ENCODE measurements at places on chromosomes 7 and 10.

DNA sequence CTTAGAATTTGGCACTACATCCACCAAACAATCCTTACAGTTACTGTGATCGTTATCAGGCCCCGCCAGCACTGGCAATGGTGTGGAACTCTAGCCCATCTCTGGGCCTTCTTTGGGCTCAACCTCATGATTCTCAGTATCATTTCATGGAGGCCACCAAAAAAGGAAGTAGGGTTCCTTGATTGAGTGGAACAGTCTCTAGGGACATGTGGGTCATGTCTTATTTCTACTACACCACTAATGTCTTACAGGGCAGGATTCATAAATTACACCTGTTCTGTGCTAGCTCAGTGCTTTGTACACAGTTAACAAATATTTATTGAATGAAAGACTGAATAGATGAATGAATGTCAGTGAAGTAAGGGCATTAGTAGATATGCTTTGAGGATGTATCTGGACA is 53.9 kb downstream of the AP3M1 start:
- no peak for DNase-seq

GRCh38 chr10:71210542-71210871 is 1.9 kb upstream of the UNC5B start:
- DNase-seq: no peak

GRCh38 chr10:32386623-32387260 is 39.8 kb upstream of the EPC1 start:
- no peak for DNase-seq

GRCh38 chr7:94041529-94041928 is 37.4 kb upstream of the BET1 start:
- DNase-seq: no peak

GRCh38 chr10:102775201-102775934 is 31.6 kb downstream of the WBP1L start:
- no peak for DNase-seq

DNA sequence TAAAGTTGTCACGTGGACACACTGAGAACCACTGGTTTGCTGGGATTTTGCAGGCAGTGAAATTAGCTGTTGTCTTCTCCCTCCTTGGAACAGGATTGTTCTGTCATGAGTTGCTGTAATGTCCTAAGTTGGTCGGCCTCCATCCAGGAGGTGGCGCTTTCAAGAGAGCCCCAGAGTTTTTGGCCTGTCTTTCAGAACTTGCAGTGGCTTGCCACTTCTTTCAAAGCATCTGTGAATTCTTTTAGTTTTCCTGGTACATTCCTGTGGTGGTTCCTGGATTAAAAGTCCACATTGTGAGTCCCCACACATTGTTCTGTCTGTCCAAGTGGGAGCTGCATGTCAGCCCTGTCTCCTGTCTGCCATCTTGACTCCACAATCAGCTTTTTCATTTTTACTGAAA is 133.8 kb downstream of the PON1 start:
- DNase-seq: no peak

DNA sequence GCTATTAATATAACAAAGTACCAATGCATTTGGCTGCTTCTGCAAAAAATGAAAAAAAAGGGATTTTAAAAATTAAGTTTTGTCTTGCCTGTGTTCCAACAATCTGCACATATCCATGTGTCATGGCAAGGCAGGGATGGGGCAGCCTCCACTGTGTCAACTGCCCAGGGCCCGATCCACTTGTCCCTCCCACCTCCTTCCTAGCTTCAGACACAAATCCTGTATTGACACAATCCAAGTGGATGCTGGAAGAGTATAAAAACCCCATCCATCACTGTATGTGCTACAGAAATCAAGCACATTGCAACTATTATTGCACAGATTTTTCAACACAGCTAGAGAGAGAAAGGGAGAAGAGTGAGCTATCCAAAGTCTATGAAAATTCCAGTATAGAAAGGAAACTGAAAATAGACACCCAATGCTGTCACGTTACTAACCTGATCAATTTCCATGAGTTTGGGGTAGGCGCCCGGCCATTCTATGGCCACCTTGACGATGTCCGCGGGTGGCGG is 106.4 kb downstream of the ELMO1 start:
- DNase-seq: no peak

DNA sequence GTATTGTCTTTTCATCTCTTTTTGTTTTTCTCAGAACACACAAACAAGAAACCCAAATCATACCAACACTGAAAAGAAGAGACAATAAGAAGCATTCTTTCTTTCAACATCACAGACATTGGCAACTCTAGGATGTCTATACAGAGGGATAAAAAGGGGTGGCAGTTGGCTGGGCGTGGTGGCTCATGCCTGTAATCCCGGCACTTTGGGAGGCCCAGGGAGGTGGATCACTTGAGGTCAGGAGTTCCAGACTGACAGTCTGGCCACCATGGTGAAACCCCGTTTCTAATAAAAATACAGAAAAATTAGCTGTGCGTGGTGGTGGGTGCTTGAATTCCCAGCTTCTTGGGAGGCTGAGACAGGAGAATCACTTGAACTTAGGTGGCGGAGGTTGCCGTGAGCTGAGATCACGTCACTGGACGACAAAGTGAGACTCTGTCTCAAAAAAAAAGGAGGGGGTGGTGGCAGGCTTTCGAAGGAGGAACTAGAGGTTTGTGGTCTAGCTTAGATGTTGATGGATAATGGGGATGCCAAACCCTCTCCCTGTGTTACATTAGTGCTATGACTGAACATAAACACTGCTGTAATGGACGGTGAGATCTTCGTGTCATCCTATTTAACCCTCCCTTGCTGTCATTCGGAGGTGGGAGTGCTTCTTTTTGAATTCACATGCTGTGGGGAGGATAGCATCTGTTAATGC is 9.4 kb downstream of the CNNM2 start:
- DNase-seq: no peak

DNA sequence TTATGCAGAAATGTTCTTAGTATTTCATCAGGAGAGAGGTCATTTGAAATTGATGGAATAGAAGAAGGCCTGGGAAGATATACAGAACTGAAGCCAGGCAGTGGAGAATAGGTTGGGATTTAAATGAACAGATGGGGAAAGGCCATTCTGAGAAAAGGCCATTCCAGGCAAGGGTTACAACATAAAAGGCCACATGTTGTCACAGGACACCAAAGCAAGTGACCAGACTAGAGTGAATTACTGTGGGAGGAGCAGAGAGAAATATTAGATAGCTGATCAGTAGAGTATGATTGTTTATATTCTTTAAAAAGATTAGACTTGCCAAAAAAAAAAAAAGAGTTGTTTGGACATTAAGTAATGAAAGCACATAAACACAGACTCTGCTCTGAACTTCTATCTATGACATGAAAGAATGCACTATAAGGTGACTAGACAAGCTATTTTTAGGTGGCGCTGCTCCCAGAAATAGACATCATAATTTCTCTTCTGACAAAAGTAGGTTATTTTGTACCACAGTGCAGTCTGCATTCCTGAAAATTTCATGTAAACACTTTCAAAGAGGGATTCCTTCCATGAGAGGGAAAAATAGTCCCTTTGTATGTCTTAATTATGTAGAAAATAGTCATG is 55.2 kb upstream of the DKK1 start:
- no peak for DNase-seq

DNA sequence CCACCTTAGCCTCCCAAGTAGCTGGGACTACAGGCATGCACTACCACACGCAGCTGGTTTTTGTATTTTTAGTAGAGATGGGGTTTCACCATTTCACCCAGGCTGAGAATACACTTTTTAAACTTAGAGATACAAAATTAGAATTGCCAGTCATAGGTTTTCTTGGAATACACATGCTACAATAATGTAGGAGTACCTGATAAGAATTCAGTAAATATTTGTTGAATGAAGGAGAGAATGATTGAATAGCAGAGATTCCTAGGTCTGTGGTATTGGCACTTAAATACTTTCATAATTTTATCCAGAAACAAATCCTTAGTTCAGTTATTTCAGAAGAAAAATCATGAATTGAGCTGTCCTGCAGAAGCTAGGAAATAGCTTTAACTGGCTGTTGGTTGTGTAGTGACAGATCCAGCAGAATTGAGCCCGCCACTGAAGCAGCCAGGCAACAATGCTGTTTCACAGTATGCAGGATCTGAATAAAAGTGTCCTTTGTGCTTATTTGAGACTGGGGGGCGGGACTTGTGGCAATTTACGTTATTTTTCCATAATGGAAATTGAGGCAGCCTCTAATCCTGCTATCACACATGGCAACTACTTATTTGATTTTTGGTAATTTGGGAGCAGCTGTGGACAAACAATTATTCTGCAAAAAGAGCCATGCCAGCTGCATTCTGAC is 31.5 kb downstream of the NRF1 start:
- no peak for DNase-seq

DNA sequence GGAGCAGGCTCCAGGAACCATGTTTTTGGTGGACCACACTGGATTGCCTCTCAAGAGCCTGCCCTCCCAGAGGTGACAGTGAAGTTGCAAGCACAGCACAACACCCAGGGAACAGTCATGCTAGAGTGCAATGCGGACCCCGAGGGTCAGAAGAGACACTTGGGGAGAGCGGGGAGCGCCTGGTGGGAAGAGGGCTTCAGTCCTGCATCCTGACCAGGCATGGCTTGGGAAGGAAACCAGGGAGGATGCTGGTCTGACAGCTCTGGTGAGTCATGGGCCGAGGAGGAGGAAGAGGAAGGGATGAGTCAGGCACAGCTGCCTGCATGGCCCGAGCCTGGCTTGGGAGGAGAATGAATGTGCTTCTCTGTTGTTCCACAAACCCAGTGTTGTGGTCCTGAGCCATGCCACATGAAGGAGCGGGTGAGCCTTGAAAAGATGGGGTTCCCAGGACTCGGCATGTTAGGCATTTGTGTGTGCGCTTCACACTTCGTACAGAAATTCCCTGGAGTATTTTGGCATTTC is 29.5 kb upstream of the ANKRD2 start:
- no peak for DNase-seq

- DNase-seq: no peak
Observed at GRCh38 chr10:6208799-6209235, 6.1 kb downstream of the PFKFB3 start.

DNA sequence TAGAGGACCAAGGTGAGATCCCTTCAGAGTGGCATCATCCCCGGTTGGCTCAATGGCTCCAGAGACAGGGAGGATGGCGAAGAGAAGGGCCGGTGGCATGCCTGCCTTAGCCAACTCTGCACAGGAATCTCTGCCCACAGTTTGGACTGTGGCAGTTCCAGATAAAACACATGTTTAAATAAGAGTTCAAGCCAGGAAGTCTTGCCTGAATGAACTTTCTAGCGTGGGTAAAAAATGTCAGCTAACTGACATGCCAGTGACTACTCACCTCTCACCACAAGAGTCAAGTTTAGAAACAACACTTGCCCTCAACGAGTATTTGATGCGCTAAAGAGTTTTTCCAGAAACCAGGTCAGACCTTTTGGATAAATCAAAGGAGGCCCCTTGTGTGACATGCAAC is 3.0 kb downstream of the NOD1 start:
- no peak for DNase-seq

- no peak for DNase-seq
Observed at GRCh38 chr10:113300617-113301016, 252.2 kb upstream of the HABP2 start.

DNA sequence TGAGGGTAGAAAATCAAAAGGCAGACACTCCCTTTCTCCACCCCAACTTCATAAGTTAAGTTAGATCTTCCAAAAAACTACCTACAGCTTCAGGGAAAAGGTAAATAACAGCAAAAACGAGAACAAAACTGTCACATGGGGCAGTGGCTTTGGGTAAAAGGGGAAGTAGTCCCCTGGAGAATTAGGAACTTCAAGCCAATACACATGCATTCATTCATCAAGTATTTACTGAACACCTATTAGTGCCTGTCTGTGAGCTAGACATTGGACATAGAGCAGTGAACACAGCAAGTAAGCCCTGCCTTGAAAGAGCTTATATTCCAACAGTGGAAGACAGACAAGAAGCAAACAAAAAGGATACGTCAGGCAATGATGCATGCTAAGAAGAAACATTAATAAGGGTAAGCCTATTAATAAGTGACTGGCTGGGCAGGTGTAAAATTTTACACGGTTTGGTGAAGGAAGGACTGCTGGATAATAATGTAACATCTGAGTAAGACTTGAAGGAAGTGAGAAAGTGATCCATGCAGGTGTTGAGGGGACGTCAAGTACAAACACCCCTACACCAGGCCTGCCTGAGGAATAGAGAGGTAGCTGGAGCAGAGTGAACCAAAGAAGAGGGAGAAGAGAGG is 69.6 kb upstream of the RAPGEF5 start:
- no peak for DNase-seq

Measured in iPS DF 6.9 (cell line).